ENCODE measurements at places on chromosomes 7 and 10.

DNA sequence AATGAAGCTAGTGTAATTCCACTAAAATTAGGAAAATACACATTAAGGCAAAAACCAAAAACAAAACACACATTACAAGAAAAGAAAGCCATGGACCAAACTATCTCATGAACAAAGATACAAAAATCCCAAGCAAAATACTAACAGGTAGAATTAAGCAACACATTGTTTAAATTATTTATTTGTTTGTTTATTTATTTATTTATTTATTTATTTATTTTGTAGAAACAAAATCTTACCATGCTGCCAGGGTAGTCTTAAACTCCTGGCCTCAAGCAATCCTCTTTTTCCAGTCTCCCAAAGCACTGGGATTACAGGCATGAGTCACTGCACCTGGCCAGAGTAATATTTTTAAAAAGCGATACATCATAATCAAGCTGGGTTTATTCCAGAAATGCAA is 6.8 kb upstream of the SLC29A3 start:
- no peaks in the 10 kb centered on the region for H3K36me3 ChIP-seq
- no peak overlapping the region for H3K4me3 ChIP-seq
- no peaks in the 10 kb centered on the region for H3K27me3 ChIP-seq
- DNase-seq, result no peak

GRCh38 chr7:11237742-11238141 is 264.1 kb downstream of the PHF14 start:
- no peaks in the 10 kb centered on the region for H3K4me1 ChIP-seq
- H3K27ac ChIP-seq, result no peak overlapping the region
- no peaks in the 10 kb centered on the region for H3K27me3 ChIP-seq

GRCh38 chr7:88072715-88073055 is 138.6 kb downstream of the ADAM22 start:
- no peaks in the 10 kb centered on the region for H3K27me3 ChIP-seq
- no peaks in the 10 kb centered on the region for H3K4me1 ChIP-seq
- no peak for DNase-seq

GRCh38 chr10:96646301-96646700 is 59.5 kb upstream of the TM9SF3 start:
- no peaks in the 10 kb centered on the region for H3K27me3 ChIP-seq
- peaks cover 4% of the 10 kb centered on the region for H3K4me1 ChIP-seq
- H3K4me3 ChIP-seq, result no peak overlapping the region
- H3K27ac ChIP-seq, result no peak overlapping the region
- peaks cover 4% of the 10 kb centered on the region for H3K36me3 ChIP-seq

- DNase-seq, result no peak
- H3K27ac ChIP-seq, result no peak overlapping the region
- H3K27me3 ChIP-seq, result no peaks in the 10 kb centered on the region
- H3K4me3 ChIP-seq, result no peak overlapping the region
Measured at GRCh38 chr7:39507866-39508551, 58.2 kb upstream of the YAE1 start.

DNA sequence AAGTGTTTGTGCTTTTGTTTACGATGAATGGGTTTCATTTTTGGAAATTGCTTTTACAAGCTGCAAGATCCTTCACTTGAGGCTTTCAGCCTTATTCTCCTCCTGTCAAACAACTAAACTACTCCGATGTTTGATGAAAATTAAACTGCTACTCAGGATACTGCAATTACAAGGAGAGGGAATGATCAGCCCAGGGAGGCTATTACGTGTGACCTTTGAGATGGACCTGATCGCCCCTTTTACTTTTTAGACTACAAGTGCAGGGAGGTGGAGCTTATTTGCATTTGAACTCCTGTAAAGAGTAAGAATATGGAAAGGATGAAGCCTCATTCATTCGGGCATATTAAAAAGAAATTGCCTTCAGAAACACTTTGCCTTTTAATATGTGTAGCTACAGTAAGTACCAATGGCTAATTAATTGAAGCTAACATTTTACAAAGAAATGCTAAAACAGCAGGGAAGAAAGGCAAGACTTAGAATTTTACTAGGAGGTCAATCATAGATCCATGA is 219.1 kb downstream of the PHTF2 start:
- no peaks in the 10 kb centered on the region for H3K27me3 ChIP-seq
- no peak for DNase-seq
- no peak overlapping the region for H3K27ac ChIP-seq
- peaks cover 9% of the 10 kb centered on the region for H3K4me1 ChIP-seq

DNA sequence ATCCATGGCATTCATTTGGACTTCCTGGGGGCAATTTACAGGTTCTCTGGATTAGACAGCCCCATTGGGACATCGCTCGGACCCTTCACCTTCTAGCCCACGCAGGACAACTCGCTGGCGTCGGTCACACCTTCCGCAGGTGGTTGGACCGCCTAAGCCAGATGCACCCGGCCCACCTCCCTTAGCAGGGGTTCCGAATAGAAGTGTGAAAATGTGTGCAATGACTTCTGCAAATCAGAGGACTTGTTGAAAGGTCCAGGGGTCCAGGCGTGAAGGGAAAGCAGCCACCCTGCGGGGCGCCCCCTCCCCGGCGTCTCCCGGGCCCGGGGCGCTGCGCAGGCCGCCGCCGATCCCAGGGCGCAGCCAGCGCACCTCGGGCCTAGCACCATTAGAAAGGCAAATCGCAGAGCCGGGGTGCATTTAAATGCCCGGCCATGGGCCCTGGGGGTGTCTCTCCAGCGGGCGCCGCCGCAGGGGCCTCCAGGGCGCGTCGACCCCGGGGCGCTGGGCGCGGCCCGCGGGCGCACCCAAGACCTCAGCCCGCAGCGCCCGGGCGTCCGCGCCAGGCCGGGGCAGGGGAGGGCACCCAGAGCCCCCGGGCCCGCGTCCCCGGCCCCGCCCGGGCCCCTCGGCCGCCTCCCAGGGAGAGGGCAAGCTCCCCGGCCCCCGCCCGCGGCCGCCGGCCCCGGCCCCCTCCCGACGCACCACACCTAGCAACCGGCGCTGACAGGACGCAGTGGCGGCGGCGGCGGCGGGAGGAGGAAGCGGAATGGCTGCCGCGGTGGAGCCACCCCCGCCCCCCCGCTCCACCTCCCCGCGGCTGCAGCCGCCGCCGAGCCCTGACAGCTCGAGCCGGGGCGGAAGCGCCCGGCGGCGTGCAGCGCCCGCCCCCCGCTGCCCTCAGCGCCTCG is 1.2 kb downstream of the JAZF1 start:
- H3K27me3 ChIP-seq, result no peaks in the 10 kb centered on the region
- peaks cover 5% of the 10 kb centered on the region for H3K4me1 ChIP-seq
- no peaks in the 10 kb centered on the region for H3K36me3 ChIP-seq
- DNase-seq, result peak; percentile 78
- peak overlapping the region; percentile 82 for H3K27ac ChIP-seq
- peak overlapping the region; percentile 82 for H3K4me3 ChIP-seq

- H3K27me3 ChIP-seq, result no peaks in the 10 kb centered on the region
- no peak for DNase-seq
- no peak overlapping the region for H3K27ac ChIP-seq
- no peak overlapping the region for H3K4me3 ChIP-seq
Measured at GRCh38 chr7:105934572-105935185, 28.4 kb upstream of the CDHR3 start.

GRCh38 chr7:134636008-134636449 is 10.6 kb upstream of the BPGM start:
- H3K4me3 ChIP-seq, result no peak overlapping the region
- no peaks in the 10 kb centered on the region for H3K36me3 ChIP-seq
- H3K27ac ChIP-seq, result no peak overlapping the region
- H3K4me1 ChIP-seq, result no peaks in the 10 kb centered on the region
- DNase-seq, result no peak
- no peaks in the 10 kb centered on the region for H3K27me3 ChIP-seq

GRCh38 chr10:125232841-125233240 is 72.5 kb upstream of the CTBP2 start:
- DNase-seq, result no peak
- H3K4me3 ChIP-seq, result no peak overlapping the region
- H3K27ac ChIP-seq, result no peak overlapping the region
- no peaks in the 10 kb centered on the region for H3K36me3 ChIP-seq
- no peaks in the 10 kb centered on the region for H3K4me1 ChIP-seq
- H3K27me3 ChIP-seq, result no peaks in the 10 kb centered on the region

- no peak for DNase-seq
- no peak overlapping the region for H3K4me3 ChIP-seq
- no peaks in the 10 kb centered on the region for H3K4me1 ChIP-seq
- no peaks in the 10 kb centered on the region for H3K36me3 ChIP-seq
- no peak overlapping the region for H3K27ac ChIP-seq
Measured at GRCh38 chr7:83159731-83160130, 3.0 kb downstream of the PCLO start.

DNA sequence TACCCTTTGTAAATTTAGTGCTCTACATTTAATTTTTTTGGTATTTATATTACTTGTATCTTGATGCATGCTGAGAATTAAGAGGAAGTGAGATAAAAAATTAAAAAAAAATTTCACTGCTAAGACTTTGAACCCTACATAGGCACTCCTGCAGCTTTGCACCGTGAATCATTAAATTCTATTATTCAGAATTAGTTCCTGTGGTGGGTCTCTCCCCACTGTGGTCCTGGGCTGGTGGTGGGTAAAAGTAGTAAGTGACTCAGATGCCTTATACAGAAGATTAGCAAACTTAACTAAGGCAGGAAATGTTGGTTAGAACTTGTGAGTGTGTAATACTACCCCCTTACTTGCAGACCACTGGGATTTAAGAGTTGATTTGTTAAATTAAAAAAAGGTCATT is 72.6 kb downstream of the AP3M1 start:
- no peaks in the 10 kb centered on the region for H3K27me3 ChIP-seq
- no peak overlapping the region for H3K4me3 ChIP-seq
- no peak overlapping the region for H3K27ac ChIP-seq

- no peak for DNase-seq
- peaks cover 20% of the 10 kb centered on the region for H3K4me1 ChIP-seq
- H3K27me3 ChIP-seq, result no peaks in the 10 kb centered on the region
- no peak overlapping the region for H3K4me3 ChIP-seq
- H3K27ac ChIP-seq, result no peak overlapping the region
Measured at GRCh38 chr7:101731502-101732084, 85.8 kb upstream of the CUX1 start.

DNA sequence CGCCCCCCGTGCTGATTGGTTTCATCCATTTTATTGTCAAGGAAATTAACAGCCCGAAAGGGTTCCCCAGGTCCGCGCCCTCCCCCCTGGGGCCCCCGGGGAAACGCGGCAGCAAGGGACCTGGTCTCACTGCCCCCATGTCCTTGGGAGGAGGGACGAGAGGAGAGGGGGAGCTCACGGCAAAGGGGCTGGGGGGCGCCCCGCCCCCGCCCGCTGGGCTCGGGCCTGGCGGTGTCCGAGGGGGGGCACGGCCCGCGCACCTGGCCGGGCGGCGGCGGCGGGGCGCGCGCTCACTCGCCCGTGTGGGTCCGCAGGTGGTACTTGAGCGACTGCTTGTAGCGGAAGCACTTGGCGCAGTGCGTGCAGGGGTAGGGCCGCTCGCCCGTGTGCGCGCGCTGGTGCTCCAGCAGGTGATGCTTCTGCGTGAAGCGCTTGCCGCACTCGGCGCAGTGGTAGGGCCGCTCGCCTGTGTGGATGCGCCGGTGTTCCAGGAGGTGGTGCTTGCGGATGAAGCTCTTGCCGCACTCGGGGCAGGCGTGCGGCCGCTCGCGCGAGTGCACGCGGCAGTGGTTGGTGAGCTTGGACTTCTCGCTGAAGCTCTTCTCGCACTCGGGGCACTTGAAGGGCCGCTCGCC is 29.3 kb downstream of the ZNF777 start:
- no peak for DNase-seq
- no peak overlapping the region for H3K27ac ChIP-seq
- H3K4me3 ChIP-seq, result no peak overlapping the region
- H3K27me3 ChIP-seq, result no peaks in the 10 kb centered on the region
- H3K36me3 ChIP-seq, result no peaks in the 10 kb centered on the region
- no peaks in the 10 kb centered on the region for H3K4me1 ChIP-seq

DNA sequence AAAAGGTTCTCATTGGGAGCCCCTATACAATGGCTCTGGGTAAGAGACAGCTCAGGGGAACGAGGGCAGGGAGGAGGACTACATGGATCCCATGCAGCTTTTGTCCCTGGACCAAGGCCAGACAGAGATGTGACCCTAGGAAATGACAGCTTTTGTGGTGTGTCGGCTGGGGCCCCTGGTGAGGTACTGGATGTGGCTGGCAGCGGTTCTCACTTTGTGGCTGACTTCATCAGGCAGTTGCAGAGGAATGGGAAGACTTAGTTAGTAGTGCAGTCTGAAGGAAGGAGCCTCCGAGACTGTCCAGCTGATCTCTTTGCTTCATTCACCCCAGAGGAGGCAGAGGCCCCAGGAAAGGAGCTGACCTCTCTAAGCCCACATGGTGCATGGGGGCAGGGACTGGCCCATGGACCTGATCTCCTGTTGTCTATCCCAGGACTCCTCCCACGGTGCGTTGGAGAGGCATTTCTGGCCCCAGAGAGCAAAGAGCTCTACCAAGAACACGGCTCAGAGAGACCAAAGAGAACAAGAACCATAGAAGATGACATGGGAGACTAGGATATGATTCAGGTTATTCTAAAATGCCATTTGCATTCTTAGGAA is 202.9 kb downstream of the RPS24 start:
- no peaks in the 10 kb centered on the region for H3K36me3 ChIP-seq
- H3K4me1 ChIP-seq, result no peaks in the 10 kb centered on the region
- no peak for DNase-seq

- no peaks in the 10 kb centered on the region for H3K27me3 ChIP-seq
- no peak for DNase-seq
- H3K4me3 ChIP-seq, result no peak overlapping the region
- H3K4me1 ChIP-seq, result no peaks in the 10 kb centered on the region
Measured at GRCh38 chr10:77034240-77034639, 603.4 kb downstream of the KCNMA1 start.

DNA sequence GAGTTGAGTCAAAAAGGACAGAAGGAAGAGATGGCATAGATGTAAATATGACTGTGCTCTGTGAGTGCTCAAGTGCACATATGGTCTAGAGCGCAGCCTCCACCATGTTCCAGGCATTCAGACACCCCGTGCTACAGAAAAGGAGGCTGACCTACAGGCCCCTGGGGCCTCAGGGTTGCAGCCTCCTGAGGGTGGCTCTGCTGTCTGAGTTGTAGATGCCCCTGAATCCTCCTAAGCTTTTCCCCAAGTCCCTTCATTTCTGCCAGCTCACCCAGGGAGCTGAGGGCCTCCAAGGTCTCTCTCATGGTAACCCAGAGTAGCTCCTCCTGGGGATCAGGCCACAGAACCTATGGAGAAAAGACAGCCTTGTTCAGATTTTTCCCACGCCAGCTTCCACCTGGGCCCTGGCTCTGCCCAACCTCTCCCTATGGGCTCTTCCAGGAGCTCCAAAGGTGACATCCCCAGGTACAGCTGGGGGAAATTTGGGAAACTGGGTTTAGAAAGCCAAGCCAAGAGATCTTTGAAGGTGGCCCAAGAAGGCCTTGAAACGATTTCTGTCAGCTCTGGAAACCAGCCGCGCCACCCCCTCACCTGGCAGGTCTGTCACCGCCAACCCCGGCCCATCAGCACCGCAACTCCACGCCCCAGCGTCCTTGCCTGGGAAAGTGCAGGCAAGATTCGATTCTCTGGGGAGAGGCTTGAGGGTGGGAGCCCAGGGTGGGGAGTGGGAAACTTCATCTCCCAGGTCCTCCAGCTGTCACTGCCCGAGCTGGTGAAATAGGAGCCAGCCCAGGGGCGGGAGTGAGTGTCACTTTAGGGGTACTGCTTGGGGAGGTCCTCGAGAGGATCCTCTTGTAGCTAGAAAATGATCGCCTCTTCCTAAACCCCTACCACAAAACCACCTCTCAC is 2.4 kb downstream of the ZNF467 start:
- H3K4me3 ChIP-seq, result peak overlapping the region; percentile 82
- DNase-seq, result no peak
- H3K36me3 ChIP-seq, result no peaks in the 10 kb centered on the region
- no peaks in the 10 kb centered on the region for H3K27me3 ChIP-seq
- peaks cover 32% of the 10 kb centered on the region for H3K4me1 ChIP-seq

- H3K4me3 ChIP-seq, result no peak overlapping the region
- no peaks in the 10 kb centered on the region for H3K27me3 ChIP-seq
- no peaks in the 10 kb centered on the region for H3K4me1 ChIP-seq
Measured at GRCh38 chr10:74171625-74172024, 20.6 kb downstream of the ADK start.

Data from Peyer's patch (tissue), 4 donors.